ENCODE measurements at places on chromosomes 7 and 10.

- DNase-seq = no peak
Measured at GRCh38 chr7:77330169-77330882, 85.8 kb downstream of the GSAP start.

- no peak for DNase-seq
Measured at GRCh38 chr7:157731126-157731525, 394.3 kb downstream of the DNAJB6 start.

DNA sequence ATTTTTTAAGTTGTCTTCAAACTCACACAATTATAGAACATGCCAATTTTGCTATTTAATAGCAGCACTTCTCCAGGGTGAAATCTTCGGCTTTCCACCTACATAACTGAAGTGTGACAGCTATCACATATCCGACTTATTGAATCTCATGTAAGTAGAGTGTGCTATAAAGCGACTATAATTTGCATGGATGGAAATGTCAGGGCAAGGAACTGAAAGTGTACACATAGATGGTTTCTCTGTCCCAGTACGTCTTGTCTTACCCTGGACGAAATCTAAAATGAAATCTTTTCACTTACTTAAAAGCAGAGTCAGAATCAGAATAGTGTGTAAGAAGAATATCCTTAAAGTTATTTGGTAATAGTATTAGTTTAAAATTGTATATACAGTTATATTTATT is 132.3 kb downstream of the THSD7A start:
- DNase-seq = no peak

DNA sequence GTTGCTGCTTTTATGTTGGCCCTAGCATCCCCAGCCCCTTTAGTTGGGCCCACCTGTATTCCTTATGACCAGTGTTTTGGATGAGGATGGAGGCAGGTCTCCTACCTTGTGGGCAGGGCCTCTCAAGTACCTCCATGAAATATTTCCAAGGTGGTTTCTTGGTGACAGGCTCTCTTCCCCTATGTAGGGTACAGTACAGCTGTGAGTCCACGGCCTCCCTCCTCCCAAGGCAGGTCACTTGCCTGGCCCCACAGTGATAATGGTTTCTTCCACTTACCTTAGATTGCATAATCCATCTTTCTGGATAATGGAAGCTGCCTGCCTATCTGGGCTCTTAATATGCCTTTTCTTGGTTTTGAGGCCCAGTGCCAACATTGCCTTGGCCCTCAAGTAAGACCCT is 110.4 kb downstream of the NT5C2 start:
- DNase-seq = no peak

DNA sequence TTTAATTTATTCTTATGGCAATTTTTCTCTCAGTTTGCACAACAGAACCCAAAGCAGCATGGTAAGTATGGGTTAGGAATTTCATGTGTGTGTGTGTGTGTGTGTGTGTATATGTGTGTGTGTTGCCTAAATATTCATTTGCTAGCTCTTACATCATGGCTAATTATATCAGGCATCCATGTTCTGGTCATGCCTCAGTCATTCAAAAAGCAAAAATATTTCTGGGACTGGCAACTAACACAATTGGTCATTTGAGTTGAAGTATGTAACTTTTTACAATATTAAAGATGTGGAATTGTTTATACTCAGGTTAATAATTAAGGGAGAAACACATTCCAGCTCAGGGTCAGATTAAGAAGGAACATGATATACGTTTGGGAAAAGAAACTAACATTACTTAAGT is 67.6 kb upstream of the PHYHIPL start:
- DNase-seq = no peak

- DNase-seq = no peak
Measured at GRCh38 chr10:104680467-104681401, 39.6 kb downstream of the SORCS3 start.

- no peak for DNase-seq
Measured at GRCh38 chr10:71957546-71958275, 6.5 kb upstream of the CHST3 start.

GRCh38 chr10:119781498-119781897 is 55.6 kb downstream of the INPP5F start:
- no peak for DNase-seq

GRCh38 chr10:99433378-99434020 is 3.1 kb upstream of the GOT1 start:
- DNase-seq = no peak

DNA sequence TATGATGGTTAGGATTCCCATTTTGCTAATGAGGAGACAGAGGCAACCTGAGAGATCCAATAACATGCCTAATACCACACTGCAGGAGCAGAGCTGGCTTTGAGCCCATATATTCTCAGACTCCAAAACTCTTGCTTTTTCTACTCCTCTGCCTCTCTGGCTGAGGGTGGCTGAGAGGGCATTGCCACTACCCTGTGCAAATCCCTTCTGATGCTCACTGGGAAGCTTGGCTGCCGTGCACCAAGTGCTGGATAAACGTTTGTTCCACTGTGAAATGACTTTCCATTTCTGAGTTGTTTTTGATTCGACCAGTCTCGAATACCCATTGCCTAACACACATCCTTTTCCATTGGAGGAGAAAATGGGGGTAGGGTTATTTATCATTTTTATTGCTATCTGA is 123.1 kb upstream of the SORCS3 start:
- no peak for DNase-seq

DNA sequence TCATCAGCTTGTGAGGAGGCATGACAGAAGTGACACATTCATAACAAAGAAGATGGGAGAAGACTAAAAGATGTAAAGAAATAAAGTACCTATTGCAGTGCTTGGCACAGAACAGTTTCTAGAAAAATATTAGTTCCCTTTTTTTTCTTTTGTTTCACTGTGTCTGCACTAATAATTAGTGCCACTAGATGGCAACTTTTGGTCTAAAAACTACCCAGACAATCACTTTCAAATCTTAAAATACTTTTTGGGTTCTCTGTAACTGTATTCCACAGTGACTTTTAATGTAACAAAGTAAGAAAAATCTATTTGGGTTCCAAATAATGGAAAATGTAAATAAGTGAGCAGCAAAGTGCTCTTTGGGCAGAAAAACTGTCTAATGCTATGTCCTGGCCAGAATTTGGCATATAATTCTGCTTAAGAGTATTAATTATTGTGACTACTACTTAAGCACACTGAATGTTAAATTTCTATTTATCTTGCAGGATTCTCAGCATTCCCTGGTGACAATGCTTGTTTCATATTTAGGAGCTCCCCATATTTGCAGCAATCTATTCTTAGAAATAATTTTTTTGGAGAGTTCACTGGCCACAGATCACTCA is 134.8 kb upstream of the KIF5B start:
- no peak for DNase-seq
